ENCODE measurements at places on chromosomes 13 and 19.

DNA sequence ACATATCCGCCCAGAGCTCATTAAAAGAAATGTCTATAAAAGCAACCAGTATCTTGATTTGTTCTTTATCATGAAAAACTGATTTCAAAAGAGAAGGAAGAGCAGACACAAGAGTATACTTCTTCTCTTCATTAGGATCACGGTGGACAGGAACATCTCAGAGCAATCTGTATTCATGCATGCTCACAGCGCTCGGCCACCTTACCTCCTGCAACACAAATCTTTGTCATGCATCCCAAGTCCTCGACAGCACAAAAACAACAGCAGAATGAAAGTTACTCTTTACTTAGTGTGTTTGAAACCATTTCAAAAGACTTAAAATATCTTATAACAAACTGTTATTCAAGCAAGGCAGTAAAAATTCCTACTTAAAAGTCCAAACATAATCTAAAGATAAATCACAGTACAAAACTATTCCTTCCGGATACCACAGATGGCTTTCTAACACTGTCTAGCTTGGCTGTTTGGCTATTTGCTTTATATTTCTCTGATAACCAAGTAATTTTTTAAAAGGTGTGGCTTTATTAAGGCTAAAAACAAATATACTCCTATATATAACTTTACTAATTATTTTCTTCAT is 174.5 kb downstream of the TBC1D4 start:
- no peak for DNase-seq

- DNase-seq, result no peak
Measured at GRCh38 chr13:97521726-97522125, 87.8 kb downstream of the RAP2A start.

- no peak for DNase-seq
Measured at GRCh38 chr19:3723883-3724282, 15.7 kb downstream of the TJP3 start.

DNA sequence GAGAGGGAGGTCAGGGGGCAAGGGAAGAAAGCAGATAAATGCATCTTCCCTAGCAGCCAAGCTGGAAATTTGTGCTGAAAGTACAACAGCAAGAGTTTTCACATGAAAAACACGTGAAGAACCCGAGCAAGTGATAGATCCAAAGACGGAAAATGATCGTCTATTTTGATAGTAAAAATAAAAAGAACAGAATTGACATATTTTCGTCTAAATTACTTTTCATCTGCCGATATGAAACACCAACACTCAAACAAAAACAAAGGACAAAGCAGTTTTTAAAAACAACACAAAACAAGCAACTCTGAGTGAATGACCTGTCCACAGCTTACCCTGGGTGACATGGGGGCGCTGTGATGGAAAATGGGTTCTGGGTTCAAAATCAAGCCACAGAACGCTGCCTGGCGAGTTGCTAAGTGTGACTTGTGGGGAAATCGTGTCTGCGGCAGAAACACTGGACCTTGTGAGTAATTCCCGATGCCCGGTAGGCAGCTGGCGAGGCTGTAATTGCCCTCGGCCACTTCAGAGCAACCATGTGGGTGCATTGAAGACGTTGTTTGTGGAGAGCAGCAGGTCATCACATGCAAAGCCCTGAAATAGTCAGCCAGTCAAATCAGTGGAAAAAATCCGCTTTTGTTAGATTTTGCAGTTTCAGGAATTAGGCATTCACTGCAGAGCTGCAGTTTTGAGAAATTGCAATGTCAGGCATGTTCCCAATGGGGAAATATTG is 7.4 kb downstream of the SOX1 start:
- DNase-seq, result no peak

GRCh38 chr13:20363172-20363571 is 131.1 kb upstream of the GJB6 start:
- DNase-seq, result no peak

- peak; percentile 25 for DNase-seq
Measured at GRCh38 chr13:27171244-27171826, at the start of gene USP12. TSS of gene USP12 (minus strand) at chr13:27171811. CDS start at chr13:27171639, 172 bp downstream.
